ENCODE measurements at places on chromosomes 13 and 19.

- peak; percentile 81 for DNase-seq
Measured at GRCh38 chr13:105139380-105140285, 1395.8 kb downstream of the EFNB2 start.

DNA sequence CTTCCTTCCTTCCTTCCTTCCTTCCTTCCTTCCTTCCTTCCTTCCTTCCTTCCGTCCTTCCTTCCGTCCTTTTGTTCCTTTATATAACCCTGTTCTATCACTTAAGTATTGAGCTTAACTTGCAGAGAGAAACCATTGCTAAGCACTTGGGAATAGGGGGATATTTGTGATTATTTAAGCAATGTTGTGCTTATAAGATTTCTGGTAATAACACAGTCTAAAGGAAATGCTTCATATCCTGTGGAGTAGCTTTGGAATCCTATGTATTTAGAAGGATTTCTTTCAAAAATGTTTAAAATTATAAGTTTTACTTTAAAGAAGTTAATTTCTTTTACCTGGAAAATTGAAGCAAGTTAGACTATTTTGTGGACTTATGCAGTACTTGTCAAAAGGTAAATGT lies 209.8 kb downstream of the PCCA start:
- no peak for DNase-seq

GRCh38 chr13:32205431-32206096 lies 109.6 kb downstream of the ZAR1L start:
- no peak for DNase-seq

- no peak for DNase-seq
Measured at GRCh38 chr19:53086949-53087348, 16.3 kb downstream of the ZNF160 start.

Measured in activated CD8-positive, alpha-beta T cell treated with anti-CD3 and anti-CD28 coated beads, Interleukin-2, amount 10 ng/mL, durations not matched to agents 7 days and 5 days (primary cell).